MCF 10A (cell line): ENCODE measurements at places on chromosomes 12 and 14. TPM values are rescaled to one million over a fixed set of nuclear protein-coding genes. Genes with fewer than 3 reads are reported as not detected.

PROX2 gene
- total RNA-seq = not detected in 2 replicates

RERG gene
- 7.6 and 16.5 TPM in 2 replicates for total RNA-seq

KRT83 gene
- total RNA-seq = 12.2 and 14.5 TPM in 2 replicates

KRT71 gene
- total RNA-seq = not detected in 2 replicates

VRTN gene
- total RNA-seq = not detected in 2 replicates

TAS2R31 gene
- total RNA-seq = 1.9 and 2.0 TPM in 2 replicates

HSPA2 gene
- total RNA-seq = 0.51 and 0.56 TPM in 2 replicates

MYF6 gene
- total RNA-seq = not detected in 2 replicates

SLC7A8 gene
- 1.5 and 2.4 TPM in 2 replicates for total RNA-seq
